ENCODE measurements at places on chromosomes 12 and 14.

- DNase-seq, result no peak
These were observed 157.4 kb upstream of the PRMT8 start for GRCh38 chr12:3333583-3333982.

DNA sequence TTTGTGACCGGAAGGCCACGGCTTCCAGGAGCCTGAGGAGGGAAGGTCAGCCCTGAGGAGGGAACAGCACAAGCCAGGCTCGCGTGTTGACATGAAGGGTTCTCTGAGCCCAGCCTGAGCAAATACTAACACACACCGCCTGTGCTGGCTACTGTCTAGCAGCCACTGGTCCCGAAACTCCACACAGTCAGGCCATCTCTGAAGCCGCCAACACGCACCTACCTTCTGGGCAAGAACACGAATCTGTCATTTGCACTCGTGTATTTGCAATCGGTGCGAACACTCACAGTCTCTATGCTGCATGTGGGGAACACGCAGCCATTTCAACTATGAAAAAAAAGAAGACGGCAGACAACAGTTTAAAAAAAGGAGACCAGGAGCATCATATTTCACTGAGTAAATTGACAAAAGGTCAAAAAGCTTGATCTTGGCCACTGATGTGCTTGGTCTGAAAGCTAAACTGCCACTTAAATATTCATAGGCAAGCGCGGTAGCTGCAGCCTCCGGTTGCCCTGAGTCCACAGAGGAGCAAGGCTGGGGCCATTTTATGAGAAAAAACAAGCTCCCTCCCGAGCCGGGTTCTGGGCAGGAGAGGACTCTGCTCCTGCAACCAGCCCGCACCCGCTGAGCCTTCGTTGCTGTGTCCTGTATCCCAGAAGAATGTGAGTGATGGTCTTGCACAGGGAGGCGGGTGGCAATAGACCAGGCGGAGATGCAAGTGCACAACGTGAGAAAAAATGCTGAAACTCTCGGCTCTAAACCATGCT is 57.8 kb downstream of the RIMBP2 start:
- DNase-seq, result no peak

DNA sequence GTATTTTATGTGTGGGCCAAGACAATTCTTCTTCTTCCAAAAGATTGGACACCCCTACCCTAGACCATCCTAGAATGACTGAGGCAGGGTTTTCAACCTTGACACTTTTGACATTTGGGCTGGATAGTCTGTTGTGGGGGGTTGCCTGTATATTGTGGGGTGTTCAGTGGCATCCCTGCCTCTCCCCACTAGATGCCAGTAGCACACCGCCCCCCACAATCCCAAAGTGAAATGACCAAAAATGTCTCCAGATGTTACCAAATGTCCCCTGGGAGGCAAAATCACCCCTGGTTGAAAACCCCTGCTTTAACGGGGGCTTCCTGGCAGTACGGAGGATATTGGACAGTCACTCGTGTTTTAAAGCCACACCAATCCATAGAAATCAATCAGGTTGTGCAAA is 219.6 kb downstream of the PHETA1 start:
- no peak for DNase-seq

GRCh38 chr12:130754234-130754901 is 38.3 kb upstream of the RIMBP2 start:
- no peak for DNase-seq

DNA sequence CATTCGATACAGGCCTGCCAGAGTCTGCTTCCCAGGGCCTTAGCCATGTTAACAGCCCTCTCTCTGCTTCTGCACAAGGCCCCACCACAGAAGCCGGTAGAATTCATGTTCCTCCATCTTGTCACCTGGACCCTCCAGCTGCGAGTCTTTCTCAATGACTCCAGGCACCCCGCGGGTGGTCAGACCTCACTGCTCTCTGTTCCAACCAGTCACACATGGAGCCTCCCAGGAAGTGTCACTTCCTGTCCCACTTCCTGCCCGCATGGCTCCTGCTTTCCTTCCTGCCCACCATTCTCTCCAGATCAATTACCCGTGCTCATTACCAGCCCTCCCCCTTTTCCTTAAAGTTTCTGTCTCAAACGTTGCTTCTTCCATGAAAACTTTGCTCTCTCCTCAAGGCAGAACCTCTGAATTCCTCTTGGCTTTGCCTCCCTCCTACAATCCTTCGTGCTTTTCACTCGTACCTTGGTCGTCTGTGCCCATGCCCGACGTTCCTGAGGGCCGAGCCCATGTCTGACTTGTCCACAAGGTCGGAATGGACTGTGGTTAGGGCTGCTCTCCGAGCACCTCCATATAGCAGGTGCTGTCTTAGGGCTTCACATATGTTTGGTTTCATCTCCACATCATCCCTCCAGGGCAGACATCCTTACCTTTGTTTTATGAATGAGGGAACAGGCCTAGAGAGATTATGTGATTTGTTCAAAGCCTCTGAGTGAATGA is 172.1 kb downstream of the TSPAN9 start:
- no peak for DNase-seq

DNA sequence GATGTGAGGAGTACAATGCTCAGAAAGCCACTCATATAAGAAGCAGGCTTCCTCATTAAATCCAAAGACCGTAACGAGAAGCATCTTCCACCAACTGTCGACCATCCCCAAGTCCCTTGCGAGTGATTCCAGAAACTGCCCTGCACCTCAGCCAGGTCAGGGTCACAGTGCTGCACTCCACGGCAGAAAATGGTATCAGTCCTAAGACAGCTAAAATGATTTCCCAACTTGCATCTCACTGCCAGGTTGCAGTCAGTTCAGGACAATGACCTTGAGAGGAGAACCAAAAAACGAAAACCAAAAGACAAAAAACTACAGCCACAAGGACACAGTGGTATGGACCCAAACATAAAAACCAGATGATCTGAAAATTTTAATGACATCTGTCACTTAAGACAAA is 20.6 kb downstream of the SBNO1 start:
- DNase-seq, result no peak

DNA sequence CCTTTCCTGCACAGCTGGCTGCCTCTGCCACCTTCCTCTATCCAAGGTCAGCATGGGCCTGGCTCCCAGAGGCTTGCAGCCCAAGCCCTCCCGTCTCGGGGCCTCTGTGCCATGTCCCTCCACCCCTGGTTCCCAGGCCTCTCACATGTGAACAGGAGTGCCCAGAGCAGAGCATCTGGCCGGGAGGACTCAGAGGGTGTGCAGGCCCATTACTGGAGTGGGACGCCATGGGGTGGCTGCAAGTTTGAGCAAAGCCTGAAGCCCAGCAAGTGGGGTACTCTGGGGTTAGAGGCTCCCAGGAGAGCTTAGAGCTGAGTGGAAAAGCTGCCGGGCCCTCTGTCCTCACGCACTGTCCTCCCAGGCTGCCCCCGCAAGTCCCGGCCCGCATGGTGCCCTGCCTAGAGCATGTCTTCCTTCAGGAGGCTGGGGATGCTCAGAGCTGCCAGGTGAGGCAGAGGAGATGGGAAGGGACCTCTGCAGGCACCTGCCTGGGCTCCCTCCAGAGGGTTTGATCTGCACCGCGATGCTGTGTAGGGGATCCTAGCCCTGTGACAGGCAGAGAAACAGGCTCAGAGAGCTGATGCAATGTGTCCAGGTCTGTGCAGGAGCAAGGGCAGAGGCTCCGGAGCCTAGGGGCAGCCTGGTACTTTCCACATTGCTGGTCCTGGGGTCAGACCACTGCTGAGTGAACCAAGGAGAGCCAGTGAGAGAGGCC is 39.8 kb downstream of the DIO3 start:
- DNase-seq, result no peak

- DNase-seq, result no peak
These were observed 345.6 kb downstream of the PAWR start for GRCh38 chr12:79344855-79345847.

- peak; percentile 27 for DNase-seq
These were observed 65.2 kb downstream of the PAPOLA start for GRCh38 chr14:96567289-96567899.

GRCh38 chr12:118150625-118151024 is 14.7 kb downstream of the PEBP1 start:
- no peak for DNase-seq

GRCh38 chr14:99316281-99317163 is 44.5 kb upstream of the BCL11B start:
- DNase-seq, result no peak
